Mesendoderm (in vitro differentiated cells): ENCODE measurements at places on chromosomes 1 and 21.

- DNase-seq = peak; percentile 59
Measured at GRCh38 chr1:159867664-159868026, 5.2 kb upstream of the VSIG8 start.

DNA sequence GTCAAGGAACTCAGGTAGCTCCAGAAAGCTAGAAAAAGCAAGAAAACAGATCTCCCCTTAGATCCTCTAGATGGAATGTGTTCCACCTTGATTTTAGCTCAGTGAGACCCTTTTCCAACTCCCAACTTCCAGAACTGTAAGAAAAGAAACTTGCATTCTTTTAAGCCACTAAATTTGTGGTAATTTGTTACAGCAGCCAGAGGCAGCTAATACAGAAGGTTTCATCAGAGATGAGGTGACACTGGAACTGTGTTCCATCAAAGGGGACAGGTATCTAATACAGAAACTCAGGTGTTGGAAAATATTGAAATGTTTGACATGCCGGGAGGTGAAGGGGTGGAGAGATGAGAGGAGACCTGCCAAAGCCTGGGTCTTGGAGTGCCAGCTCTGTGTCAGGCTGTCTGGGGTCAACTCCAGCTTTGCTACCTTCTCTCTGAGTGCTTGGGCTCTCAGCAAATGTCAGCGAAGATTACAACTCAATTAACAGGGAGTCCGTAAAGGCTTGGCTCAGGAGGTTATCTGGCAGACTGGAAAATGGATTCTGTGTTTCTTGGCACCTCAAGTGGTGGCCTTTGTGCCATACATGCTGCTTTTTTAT, 71.3 kb downstream of the PLPP3 start:
- no peak for DNase-seq

DNA sequence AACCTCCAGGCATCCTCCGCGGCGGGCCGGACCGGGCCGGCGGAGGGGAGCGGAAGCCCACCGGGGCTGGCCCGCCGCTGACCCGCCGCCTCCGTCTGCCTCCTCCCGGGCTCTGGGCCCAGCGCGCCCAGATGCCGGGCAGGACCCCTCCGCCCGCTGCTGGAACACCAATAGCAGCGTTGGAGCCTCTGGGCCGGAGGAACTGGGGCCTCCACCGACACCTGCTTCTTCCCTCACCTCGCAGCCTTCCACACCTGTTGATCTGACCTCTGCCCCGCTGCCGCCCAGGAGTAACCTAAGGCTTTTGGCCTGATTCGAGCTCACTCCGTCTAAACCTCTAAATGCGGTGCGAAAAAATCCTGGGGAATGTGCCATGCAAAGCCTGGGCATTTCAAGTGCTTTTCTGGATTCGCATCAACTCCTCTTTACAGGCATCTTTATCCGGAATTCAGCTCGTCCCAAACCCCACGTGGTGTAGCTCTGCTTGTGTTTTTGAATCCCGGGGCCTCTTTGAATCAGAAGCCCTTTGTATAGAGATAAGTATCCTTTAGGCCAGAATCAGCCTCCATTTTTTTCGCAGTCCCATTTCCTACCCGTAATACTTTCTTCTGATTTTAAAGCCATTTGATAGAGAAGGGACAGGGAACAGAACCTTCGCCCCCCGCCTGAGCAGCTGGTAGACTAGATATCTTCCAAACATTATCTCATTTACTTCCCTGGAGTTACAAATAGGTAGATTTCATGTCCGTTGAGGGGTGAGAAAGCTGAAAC, 680 bp upstream of the CNN3 start:
- peak; percentile 86 for DNase-seq

DNA sequence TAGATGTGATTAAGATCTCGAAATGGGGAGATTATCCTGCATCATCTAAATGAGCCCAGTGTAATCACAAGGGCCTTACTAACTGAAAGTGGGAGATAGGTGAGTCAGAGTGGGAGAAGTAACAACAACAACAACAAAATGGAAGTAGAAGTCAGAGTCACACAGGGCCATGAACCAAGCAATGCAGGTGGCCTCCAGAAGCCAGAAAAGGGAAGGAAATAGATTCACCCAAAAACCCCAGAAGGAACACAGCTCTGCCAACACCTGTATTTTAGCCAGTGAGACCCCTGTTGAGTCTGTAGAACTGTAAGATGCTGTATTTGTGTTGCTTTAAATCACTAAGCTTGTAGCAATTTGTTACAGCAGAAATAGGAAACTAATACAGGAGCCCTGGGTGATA, 4.1 kb downstream of the TAGLN2 start:
- DNase-seq = no peak

- peak; percentile 79 for DNase-seq
Measured at GRCh38 chr1:230772457-230773395, 25.5 kb downstream of the CAPN9 start.

- no peak for DNase-seq
Measured at GRCh38 chr1:16063226-16063829, 10.1 kb downstream of the FAM131C start.

DNA sequence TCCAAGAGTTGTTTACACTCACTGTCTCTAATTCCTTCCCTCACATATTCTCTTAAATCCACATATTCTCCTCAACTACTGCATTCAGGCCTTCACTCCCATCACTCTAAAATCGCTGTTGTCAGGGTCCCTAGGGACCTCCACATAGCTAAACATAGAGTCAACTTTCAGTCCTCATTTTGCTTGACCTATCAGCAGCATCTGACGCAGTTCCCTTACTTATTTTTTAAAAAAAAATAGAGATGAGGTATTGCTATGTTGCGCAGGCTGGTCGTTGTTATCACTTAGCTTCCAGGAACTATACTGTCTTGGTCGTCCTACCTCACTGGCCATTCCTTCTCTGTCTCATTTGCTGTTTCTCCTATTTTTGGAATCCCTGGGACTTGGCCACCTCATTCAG, 11.7 kb upstream of the PLEKHO1 start:
- DNase-seq = no peak

- no peak for DNase-seq
Measured at GRCh38 chr1:229006121-229006870, 264.6 kb upstream of the RAB4A start.

DNA sequence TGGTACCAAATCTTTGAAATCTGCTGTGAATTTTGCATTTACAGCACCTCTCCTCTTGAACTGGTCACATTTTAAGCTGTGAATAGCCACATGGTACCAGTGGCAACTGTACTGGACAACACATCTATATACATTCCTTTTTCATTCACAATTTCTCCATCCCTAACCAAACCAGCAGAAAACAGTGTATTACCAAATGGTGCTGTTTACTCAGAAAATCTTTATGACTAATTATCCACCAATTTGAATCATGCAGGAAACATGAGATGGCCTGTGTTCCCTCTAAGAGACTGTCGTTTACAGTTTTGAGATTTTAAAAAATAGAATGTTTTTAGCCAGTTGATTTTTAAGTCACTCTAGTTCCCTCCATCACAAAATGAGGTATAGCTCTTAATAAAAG, 17.6 kb upstream of the CCT8 start:
- DNase-seq = no peak

GRCh38 chr1:231040019-231040799, at the start of gene FAM89A:
TSS of gene FAM89A (minus strand) at chr1:231040254. CDS start at chr1:231040211, 43 bp downstream.
- DNase-seq = peak; percentile 23

DNA sequence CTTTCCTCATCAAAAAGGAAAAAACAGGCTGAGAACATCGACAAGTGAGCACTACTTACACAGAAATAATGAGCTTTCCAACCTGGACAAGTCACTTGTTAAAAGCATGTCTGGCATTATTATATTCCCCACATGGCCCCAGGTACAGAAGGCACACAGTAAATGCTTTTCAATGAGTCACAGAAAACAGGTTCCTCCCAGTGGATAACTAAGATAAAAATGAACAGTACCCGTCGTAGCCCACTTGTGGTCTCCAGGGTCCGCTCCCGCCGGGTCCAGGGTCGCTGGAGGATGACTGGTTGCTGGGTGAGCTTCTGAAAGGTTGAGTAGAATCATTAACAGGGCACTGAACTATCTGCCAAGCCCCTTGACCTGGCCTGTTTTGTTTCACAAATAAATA, 186.6 kb downstream of the SIPA1L2 start:
- DNase-seq = no peak

DNA sequence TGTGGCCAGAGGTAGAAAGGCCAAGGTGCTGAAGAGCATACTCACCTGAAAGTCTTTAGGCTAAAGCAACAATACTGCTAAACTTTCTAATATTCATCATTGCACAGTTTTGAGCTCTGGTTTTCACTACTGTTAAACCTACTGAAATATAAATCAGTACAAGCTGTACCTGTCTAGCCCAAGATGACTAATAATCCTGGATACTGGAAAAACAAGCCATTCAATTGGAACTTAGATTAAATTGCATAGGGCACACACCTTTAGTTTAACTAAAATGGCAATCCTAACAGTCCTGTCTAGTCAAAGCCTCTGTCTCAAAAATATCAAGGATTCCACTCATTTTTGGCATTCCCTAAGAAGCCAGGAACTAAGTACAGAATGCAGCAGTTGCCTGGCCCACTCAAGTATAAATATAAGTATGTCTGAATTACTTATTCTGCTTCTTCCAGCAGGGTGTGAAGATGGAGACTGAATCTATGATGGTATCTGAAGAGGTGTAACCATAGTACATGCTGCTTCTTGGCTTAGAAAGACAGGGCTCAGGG, 3.1 kb downstream of the CHML start:
- peak; percentile 46 for DNase-seq

GRCh38 chr21:37026499-37026898, 20.0 kb downstream of the RIPPLY3 start:
- no peak for DNase-seq

GRCh38 chr1:202210385-202210784, 16.8 kb downstream of the LGR6 start:
- DNase-seq = peak; percentile 50

DNA sequence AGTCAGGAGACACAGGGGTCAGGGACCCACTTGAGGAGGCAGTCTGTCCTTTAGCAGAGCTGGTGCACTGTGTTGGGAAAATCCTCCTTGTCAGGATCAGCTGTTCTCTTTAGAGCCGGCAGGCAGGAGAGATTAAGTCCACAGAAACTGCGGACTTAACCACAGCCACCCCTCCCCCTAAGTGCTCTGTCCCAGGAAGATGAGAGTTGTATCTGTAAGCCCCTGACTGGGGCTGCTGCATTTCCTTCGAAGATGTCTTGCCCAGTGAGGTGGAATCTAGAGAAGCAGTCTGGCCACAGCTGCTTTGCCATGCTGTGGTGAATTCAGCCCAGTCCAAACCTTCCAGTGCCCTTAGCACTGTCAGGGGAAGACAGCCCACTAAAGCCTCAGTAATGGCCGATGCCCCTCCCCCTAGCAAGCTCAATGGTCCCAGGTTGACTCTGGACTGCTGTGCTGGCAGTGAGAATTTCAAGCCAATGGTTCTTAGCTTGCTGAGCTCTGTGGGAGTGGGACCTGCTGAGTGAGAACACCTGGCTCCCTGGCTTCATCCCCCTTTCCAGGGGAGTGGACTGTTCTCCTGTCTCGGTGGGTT, 172.8 kb downstream of the ST6GALNAC3 start:
- DNase-seq = peak; percentile 69

DNA sequence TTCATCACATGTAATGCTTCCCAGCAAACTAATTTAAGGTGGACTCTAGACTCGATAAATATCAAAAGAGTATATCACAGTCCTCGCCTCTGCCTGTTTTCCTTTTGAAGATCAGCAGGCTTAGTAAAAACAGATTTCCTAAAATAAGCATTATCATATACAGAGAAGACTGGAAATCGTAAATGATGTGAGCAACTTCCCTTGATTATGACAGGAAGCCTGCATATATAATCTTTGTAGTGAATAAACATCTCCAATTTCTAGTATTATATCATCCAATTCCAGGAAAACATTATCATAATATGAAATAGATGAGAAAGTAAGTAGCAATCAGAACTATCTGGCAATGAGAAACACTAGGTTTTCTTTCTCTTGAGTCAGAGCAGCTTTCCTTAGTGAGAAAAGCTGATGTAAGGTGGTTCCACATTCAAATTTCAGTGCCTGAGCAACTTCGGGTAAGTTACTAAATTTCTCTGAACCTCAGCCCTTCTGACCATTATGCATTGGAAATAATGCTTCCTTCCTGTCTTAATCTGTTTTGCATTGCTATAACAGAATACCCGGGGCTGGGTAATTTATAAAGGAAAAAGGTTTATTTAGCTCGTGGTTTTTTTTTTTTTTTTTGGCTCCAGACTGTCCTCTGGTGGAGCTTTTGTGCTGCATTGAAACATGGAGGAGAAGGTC, 12.6 kb upstream of the POU2F1 start:
- peak; percentile 45 for DNase-seq

DNA sequence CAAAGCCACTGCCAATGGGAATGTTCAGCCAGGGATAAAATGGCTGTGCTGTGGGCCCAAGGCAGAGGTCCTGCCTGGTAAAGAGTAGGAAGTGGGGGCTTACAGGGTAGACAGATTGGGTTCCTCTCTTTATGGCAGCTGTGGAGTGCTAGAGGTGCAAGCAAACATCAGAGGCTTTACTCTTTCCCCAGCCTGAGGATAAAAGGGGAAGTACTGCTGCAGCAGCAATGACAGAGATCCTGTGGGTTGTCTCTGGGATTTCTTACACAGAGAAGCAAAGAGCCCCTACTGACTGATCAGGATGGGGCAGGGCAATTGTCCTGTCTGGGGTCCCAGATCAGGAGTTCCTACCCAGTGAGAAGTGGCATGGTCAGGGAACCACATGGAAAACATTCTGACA, 54.2 kb downstream of the DRAM2 start:
- no peak for DNase-seq

- no peak for DNase-seq
Measured at GRCh38 chr1:195763146-195763906, 844.9 kb downstream of the KCNT2 start.

GRCh38 chr1:165350840-165351239, 5.7 kb downstream of the LMX1A start:
- DNase-seq = peak; percentile 41

GRCh38 chr1:81129366-81129765, 671.4 kb upstream of the ADGRL2 start:
- no peak for DNase-seq

- DNase-seq = no peak
Measured at GRCh38 chr21:38741092-38741949, 64.4 kb upstream of the ETS2 start.

- no peak for DNase-seq
Measured at GRCh38 chr21:36489103-36489775, 9.3 kb upstream of the CLDN14 start.

DNA sequence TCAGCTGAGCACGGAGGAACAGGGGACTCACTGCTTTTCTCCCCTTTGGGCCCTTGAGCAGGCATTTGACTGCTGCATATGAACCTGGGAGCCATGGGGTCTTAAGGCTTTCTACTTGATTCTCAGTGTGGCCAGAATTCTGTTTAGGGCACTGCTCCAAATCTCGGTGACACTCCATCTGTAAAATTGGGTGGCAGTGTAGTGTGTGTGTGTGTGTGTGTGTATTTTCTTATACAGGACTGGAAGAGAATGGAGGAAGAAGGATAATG, 162.2 kb downstream of the PBX1 start:
- DNase-seq = no peak
